ENCODE measurements at places on chromosomes 4 and X.

GRCh38 chr4:91170768-91171167 is 1043.6 kb downstream of the CCSER1 start:
- DNase-seq: no peak

GRCh38 chr4:15794905-15795304 is 16.8 kb downstream of the CD38 start:
- no peak for DNase-seq

DNA sequence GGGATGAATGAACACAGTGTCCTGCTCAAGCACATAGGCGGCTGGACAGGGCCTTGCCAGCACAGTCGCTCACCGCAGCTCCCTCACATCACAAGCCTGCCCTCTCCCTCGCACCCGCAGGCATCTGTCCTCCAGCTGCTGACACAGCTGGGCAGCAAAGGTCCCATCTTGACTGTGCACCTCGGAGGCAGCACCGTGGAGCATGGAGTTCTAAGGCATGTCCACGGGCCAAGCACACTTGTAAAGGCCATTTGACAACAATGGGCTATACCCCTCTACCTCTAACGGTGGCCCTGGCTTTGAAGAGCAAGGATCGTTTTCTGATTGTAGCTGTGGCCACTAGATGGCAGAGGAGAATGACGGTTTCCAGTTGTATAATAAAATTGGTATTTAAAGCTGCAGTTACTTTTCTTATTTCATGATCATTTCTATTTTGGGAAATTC is 53.8 kb downstream of the APLN start:
- peak; percentile 12 for DNase-seq

DNA sequence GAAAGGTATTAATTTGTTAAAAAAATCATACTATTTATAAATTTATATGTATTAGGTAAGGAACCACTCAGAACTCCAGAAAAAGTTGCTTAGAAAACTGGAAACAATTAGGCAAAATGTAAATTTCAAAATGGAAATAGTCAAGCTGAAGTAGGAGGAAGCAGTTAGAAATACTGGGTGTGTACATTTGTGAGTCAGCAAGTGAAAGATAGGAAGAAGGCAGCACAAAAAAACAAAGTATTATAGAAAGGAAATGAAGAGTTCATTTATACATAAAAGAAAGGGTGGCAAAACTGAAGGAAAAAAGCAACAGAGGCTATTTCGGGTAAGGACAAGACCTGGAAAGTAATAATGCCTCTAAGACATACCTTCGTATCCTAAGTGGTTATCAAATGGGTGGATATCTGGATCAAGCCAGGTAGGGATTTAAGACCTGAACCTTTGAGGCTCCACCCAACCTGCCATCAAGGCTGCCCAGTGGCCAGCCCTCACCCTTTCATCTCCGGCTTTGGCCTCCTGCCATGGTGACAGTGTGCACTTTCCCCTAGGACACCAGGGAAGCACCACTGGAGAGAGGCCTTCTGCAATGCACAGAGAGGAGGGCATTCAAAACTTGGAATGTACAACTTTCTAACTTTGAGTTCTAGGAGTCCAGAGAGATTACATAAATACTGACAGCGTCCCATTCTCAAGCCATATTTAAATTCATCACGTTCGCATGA is at the start of gene LRRC66:
Gene LRRC66 (minus strand): TSS at position 428 of the 722 bp plus-strand sequence. CDS start 2,750 bp downstream, outside the sequence.
- no peak for DNase-seq

GRCh38 chrX:53422861-53423306 is at the start of gene RIBC1:
TSS of gene RIBC1 (plus strand) at chrX:53422873. CDS start at chrX:53426277, 3,404 bp downstream.
- DNase-seq: no peak

DNA sequence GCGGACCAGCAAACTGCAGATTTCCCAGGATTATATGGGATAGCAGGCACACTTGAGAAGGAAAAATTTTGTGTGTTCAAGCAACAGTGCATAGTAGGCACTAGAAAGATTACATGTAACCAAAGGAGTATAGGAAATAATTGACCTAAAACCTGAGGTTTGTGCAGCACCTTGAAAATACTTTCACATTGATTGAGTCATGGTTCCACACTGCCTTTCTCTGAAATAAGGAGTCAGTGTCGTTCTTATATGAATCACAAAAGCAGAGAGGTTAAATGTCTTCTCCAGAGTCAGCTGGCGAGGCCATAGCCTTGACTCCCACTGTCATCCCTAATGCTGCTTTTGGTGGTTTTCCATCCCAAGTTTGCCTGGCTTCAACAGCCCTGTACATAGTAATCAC is 138.9 kb downstream of the SOWAHB start:
- no peak for DNase-seq

DNA sequence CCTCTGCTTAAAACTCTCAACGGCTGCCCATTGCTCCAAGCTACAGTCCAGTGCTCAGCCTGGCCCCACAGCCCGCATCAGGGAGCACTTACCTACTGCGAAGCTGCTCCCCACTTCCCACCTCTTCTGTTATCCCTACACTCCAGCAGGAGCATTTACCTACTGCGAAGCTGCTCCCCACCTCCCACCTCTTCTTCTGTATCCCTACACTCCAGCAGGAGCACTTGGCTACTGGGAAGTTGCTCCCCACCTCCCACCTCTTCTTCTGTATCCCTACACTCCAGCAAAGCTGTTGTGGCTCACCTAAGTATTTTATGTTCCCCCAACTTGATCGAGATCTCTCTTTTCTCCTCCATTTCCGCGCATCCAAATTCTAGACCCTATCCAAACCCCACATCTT is 563.3 kb upstream of the ZFP42 start:
- no peak for DNase-seq

DNA sequence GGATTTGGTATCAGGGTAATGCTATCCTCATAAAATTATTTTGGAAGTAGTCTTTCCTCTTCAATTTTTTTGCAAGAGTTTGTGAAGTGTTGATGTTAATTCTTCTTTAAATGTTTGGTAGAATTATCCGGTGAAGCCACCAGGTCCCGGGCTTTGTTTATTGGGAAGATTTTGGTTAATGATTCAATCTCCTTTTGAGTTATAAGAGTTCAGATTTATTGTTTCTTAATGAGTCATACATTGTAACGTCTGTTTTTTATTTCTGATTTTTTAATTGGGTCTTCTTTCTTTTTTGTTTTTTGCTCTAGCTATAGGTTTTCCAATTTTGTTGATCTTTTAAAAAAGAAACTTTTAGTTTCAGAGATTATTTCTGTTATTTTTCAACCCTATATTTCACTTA is 412.3 kb downstream of the PDGFC start:
- DNase-seq: no peak

GRCh38 chr4:20506827-20507226 is 193.4 kb upstream of the PACRGL start:
- DNase-seq: peak; percentile 89

GRCh38 chrX:16664074-16664473 is 14.1 kb downstream of the S100G start:
- peak; percentile 68 for DNase-seq

DNA sequence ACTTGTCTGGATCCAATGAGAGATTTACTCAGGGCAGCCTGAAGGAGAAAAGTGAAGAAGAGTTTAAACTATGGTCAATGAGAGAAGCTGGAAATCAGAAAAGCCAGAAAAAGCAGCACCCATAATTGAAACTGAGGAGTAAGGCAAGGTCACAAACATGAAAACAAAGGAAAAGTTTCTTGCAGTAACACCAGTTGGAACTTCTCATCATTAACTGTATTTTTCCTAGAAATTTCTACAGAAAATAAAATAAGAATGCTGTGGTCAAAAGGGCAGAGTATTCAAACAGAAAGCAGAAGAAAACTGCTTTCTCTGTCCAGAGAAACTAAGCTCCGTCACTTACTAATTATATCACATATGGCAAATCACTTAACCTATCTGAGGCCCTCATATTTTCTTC is 102.2 kb downstream of the OR13H1 start:
- no peak for DNase-seq

GRCh38 chr4:154744341-154744926 is 634 bp downstream of the LRAT start:
- DNase-seq: no peak

GRCh38 chr4:113057891-113058290 is 8.4 kb downstream of the ANK2 start:
- no peak for DNase-seq

DNA sequence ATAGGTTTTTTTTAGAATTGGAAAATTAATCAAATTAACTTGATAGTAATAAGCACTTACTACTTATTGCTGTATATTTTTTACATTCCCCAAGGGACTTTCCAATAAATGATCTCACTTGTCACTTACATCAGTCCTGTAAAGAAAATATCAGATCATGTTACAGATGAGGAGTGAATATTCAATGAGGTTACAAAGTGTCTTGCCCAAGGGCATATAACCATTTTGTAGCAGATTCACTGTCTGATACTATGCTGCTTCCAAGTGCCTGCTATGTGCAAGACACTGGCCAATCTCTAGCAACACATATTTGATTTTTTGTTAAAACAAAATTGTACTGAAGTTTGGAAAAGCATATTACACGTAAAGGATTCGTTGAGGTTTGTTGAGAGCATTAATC is 1287.7 kb downstream of the FAM133A start:
- no peak for DNase-seq

- no peak for DNase-seq
These were observed 205.1 kb downstream of the PPP3CA start for GRCh38 chr4:101142259-101142658.

GRCh38 chr4:149707862-149708261 is 107.8 kb downstream of the IQCM start:
- DNase-seq: no peak

DNA sequence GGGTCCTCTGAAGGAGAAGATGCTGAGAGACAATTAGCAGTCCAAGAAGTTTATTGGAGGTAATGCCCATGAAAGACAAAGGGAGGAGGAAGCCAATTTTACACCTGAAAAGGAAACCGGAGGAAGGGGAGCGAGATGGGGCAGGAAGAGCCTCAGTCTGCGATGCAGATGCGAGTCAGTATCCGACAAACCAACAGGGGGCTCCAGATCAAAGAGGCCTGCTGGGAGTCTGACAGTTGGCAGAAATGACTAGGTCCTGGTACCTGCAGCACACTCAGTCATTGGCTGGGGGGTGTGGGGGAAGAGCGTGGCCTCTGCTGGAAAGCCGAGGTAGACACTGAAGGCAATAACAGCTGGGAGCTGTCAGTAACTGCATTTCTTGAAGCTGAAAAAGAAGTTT is 231.1 kb upstream of the CENPE start:
- no peak for DNase-seq

DNA sequence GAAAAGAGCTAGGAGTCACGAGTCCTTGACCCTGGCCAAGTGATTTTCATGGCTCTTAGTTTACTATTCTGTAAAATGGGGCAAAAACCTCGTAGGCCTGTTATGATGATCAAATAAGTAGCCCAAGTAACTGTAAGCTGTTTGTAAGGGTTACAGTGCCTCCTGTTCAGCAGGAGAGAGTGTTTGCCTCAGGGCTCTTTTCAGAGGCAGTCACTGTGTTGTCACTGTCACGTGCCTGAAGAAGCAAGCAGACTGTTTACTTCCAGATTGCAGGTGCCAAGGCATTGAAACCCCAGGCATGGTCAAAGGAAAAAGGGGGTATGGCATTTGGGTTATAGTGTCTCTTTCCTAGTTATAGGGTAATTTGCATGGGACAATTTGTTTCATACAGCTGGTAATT is 4.5 kb downstream of the RAB39B start:
- no peak for DNase-seq

DNA sequence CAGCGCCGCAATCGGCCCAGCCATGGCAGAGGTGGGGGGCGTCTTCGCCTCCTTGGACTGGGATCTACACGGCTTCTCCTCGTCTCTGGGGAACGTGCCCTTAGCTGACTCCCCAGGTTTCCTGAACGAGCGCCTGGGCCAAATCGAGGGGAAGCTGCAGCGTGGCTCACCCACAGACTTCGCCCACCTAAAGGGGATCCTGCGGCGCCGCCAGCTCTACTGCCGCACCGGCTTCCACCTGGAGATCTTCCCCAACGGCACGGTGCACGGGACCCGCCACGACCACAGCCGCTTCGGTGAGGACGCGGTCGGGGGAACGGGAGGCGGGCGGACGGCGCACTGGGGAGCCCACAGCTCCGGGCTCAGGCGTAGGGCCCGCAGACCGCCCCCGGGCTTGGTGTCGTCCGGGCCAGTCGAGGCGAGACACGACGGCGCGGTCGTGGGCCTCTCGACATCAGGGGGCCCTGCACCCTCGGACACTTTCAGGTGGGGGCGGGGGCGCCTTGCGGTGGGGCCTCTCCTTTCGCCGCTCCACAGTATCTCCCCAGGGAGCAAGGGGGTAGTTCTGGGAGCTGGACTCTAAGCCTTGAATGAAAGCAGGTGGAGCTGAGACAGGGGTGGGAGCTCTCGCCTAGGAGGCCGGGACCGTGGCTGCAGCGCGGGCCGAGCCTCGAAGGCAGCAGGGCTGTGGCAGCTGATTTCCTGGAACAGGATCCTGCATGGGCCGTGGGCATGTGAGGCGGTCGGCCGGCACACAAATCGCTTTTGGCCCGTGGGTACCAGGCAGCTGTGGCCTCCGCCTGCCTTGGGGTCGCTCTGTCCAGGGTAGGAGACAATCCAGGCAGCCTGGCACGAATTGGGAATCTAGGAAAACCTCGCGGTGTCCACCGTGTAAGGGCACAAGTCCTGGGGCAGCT is 722 bp downstream of the FGF16 start:
- DNase-seq: no peak

GRCh38 chr4:100738196-100739165 is 220.7 kb upstream of the EMCN start:
- DNase-seq: peak; percentile 73

DNA sequence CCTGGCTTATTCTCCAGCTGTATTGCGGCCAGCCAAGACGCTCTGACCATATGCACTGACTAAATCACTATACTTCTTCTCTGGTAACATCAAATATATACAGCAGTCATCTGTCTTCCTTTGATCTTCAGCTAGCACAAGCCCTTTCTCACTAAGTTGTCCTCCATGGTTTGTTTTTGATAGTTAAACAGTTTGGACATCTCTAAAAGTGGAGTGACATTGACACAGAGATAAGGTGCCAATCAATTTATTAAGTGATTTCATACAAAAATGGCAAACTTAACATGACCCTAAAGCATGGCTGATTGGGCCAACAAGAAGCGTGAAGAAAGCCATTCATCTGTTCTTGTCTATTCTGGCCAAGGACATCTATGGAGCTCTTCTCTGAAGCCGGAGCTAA is 334.9 kb downstream of the NKX6-1 start:
- no peak for DNase-seq

DNA sequence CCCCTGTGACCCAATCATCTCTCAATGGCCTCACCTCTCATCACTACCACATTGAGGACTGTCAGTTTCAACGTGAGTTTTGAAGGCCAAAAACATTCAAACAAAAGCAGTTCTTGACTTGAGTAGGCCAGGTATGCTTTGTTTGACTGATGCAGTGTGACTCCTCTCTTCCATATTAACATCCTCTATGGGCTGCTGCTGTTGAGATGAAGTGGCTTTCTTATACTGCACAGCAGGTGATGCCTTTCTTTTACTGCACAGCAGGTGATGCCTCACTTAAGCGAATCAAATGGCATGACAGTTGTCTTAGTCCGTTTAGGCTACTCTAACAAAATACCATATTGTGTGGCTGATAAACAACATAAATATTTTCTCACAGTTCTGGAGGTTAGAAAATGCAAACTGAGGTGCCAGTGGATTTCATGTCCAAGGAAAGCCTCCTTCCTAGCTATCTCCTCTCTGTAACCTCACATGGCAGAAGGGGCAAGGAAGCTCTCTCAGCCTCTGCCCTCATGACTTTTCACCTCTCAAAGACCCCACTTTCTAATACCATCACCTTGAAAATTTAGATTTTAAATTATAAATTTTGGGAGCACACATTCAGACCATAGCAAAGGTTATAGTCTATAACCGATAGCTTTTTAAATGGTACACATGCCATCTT is 2267.9 kb upstream of the AGA start:
- DNase-seq: no peak

GRCh38 chrX:132092439-132093065 is 35.3 kb downstream of the FRMD7 start:
- DNase-seq: peak; percentile 63

- DNase-seq: no peak
These were observed 407.9 kb downstream of the TECRL start for GRCh38 chr4:64001229-64001898.

Data from fibroblast of skin of scalp (primary cell).